ENCODE measurements at places on chromosomes 16 and 17.

DNA sequence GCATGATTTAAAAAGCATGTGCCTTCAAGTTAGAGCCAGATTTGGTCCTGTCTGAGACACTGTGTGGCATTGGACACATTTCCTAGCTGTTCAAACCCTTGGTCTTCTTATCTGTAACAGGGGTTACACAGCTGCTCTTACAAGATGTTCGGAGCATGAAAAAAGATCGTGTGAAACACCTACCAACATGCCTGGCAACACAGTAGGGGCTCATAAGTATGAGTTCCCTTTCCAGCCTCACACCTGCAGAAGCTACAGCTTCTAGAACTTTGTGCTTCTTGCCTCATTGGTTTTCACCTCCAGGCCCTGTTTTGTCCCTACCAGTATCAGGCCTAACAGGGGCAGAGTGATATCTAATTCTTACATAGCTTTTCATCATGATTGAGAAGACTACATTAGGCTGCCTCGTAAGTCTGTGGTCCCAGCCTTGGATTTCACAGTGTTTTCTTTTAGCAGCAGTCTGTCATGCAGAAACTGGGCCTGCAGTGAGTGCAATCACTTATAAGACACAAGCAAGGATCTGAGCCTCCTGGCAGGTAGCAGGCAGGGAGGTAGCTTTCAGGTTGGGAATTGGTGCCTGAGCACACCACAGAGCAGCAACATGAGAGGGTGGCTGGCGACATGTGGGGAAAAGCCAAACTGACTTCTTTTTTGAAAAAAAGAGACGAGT lies 78.8 kb downstream of the CCDC182 start:
- peak; percentile 26 for DNase-seq

DNA sequence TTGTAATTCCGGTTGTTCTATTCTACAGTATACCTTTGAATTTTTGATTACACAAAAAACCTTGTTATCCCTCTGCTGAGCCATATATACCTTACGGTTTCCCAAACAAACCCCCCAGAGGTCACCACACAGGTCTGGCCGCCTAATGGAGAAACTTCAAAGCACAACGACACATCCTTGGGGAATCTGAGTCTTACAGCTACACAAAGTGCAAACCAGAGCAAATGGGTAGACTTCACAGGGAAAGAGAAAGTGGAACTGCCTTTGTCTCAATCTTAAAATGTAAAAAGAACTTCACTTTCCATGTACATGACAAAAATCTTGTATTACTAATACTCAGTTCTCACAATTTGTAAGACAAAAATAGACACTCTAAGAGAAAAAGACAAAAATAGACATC lies 2.7 kb downstream of the FBXO31 start:
- no peak for DNase-seq

DNA sequence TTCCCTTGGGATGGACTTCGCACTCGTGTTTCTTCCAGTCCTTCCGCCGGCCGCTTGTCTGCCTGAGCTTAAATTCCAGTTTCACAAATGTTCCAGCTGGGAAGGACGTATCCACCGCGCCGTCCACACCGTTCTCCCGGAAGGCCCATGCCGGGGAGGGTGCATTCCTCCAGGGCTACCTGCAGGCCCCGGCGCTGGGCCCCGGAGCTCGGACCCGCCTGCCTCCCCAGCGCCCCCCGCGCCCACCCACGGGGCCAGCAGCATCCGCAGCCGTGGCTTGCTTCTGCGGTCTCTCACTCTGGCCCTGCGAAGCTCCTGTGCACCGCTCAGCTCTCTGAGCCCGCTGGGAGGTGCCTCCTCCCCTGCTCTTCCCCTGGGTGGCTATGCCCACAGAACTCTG lies 2084.1 kb downstream of the TP53TG3F start:
- DNase-seq: no peak

- no peak for DNase-seq
Observed at GRCh38 chr16:66728804-66729203, 22.6 kb downstream of the DYNC1LI2 start.

DNA sequence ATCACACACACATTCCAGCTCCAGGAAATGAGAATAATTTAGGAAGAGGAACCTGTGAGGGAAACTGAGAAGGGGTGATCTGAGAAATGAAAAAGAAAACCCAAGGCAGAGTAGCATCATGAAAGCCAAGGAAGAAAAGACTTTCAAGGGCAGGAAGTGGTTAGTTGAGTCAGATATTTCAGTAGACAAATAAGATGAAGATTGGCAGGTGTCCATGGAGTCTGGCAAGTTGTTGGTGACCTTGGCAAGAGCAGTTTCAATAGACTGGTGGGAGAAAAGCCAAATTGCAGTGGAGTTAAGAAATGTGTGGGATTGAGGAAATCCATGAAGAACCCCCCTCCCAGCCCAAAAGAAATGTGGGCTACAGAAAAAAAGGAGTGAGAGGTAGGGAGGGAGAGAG lies 10.7 kb downstream of the GNAO1 start:
- no peak for DNase-seq

DNA sequence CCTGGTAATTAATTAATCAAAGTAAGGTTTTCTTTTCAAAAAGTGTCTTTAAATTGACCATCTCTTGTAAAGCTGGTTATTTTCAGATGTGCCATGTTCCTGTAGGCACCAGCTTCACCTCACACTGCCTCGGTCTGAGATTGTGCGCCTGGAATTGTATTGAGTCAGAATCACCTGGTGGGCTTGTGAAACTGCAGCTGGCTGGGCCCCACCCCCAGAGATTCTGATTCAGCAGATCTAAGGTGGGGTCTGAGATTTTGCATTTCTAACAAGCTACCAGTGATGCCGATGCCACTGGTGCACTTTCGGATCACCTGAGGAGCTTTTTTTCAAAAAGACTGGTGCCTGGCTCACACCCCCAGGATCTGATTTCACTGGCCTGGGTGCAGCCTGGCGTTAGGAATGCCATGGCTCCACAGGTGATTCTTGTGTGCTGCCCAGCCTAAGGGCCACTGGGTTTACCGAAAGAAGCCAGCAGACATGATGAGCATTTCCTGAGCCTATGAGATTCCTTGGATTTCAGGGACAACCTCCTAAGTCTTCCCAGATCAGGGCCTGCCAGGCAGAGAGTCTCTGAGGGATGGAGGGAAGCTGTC lies 59.2 kb upstream of the TOB1 start:
- no peak for DNase-seq

GRCh38 chr17:10626390-10626789 lies 30.7 kb downstream of the MYH3 start:
- DNase-seq: no peak

DNA sequence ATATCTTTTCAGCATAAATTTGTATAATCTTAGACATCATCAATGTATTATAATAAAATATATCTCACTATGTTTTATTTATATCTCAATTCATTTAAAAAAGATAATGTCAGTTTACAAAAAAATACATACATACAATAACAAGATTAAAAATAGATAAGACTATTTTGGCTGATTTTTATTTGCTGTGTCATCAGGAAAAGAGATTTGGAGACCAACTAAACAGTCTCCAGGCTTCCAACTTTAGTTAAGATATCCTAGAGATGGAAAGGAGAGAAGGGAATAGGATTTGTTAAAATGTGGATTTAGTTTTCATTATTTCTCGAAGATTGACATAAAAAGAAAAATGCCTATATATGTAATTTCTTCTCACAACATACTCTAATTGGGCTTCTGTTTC lies 433.8 kb upstream of the TOM1L1 start:
- DNase-seq: no peak

DNA sequence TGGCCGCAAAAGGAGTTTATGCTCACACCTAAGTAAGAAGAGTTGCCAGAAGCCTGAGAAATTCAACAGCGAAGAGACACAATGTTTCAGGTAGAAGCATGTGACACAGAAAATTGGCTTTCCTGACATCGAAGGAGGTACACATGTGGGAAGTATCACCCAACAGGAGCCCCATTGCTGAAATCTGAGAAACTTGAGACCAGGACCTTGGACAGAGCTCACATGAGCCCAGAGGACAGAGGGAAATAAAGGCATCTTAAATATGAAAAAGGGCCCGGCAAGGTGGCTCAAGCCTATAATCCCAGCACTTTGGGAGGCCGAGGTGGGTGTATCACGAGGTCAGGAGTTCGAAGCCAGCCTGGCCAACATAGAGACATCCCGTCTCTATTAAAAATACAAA lies 304.1 kb upstream of the C16orf82 start:
- no peak for DNase-seq

GRCh38 chr17:8712698-8713097 lies 31.9 kb downstream of the CCDC42 start:
- DNase-seq: no peak

- DNase-seq: no peak
Observed at GRCh38 chr17:64096037-64096436, 33.9 kb downstream of the ERN1 start.

- DNase-seq: no peak
Observed at GRCh38 chr17:78496311-78496710, 80.9 kb downstream of the DNAH17 start.

GRCh38 chr16:740459-740763 lies 386 bp downstream of the CIAO3 start:
- DNase-seq: no peak

GRCh38 chr17:80573701-80574100 lies 29.1 kb downstream of the RPTOR start:
- no peak for DNase-seq

GRCh38 chr17:41417576-41418015 lies 6.8 kb downstream of the KRT37 start:
- no peak for DNase-seq

- no peak for DNase-seq
Observed at GRCh38 chr17:82929676-82930042, 89.8 kb upstream of the ZNF750 start.

DNA sequence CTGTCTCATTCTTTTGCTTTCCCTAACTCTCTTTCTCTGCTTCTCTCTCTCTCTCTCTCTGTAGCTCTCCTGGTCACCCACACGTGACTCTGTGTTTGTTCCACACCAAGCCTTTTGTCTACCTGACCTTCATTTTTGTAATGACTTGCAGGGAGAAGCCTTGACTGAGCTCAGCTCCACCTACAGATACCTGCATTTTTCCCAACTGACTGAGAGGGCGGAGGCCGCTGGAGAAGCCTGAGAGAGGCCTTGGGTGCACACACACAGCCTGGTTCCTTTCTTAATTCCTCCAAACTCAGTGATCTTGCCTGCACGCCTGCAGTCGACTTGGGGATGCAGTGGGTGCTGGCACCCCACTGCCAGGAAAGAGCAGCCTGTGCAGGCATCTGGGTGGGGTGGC lies 68.8 kb downstream of the LYRM1 start:
- DNase-seq: no peak

- peak; percentile 73 for DNase-seq
Observed at GRCh38 chr16:23148513-23149266, 562 bp downstream of the USP31 start.

GRCh38 chr16:12253731-12254130 lies 277.2 kb downstream of the SNX29 start:
- DNase-seq: no peak

- no peak for DNase-seq
Observed at GRCh38 chr16:85416228-85417109, 196.7 kb upstream of the GSE1 start.

DNA sequence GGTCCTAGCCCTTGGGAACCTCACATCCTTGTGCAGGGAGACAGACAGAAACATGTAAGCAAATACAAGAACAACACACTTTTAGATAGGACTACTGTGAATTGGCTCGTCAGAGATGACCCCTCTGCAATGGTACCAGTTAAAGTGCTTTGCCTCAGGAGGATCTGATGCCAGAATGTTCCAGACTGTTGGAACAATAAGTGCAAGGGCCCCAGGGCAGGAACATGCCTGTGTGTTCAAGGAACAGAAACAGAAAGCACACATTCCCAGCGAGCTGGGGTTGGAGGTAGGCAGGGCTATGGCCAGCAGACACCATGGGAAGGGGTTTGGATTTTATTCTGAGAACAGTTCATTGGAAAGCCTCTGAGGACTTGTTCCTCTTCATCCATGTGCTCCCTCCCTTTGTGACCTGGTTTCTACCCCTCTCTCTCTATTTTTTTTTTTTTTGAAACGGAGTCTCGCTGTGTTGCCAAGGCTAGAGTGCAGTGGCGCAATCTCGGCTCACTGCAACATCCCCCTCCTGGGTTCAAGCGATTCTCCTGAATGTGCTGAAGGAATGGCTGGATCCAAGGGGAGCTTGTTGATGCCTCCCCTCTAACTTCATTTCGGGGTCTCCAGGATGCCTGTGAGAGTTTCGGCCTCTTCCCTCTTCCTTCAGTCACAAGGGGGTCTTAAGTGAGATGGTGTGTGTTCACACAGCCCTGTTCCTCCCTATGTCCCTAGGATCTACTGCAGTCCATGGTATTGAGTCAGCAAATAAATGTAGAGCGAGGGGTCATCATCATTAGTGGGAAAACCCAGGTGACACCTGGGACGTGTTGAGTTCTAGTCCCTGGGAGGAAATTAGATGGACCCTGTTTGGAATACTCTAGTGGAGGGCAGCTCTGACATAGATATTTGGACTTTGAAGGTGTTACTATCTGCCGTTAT lies 6.4 kb downstream of the STAT5A start:
- DNase-seq: no peak

DNA sequence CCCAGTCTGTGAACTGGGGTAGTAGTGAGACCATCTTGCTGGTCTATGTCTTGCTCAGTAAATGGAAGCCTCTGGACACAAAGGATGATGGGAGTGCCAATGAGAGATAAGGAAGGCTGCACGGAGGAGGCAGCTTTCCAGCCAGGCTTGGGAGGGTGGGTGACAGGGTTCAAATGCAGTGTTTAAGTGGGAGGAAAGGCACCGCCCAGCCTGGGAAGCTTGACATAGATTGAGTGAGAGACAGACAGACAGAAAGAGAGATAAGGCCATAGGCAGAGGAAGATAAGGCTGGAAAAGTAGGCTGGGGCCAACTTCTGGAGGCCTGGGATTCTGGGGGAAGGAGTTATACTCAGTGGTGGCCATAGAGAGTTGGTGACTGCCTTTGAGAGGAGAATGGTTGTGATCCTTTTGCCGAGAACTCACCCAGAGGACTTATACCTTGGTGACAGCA lies 7.2 kb upstream of the COL1A1 start:
- no peak for DNase-seq

- peak; percentile 9 for DNase-seq
Observed at GRCh38 chr17:6191405-6192324, 121.5 kb downstream of the WSCD1 start.

- DNase-seq: no peak
Observed at GRCh38 chr17:76556765-76557367, 17.0 kb downstream of the PRCD start.

GRCh38 chr17:77097631-77098180 lies 43.1 kb upstream of the SEC14L1 start:
- no peak for DNase-seq

DNA sequence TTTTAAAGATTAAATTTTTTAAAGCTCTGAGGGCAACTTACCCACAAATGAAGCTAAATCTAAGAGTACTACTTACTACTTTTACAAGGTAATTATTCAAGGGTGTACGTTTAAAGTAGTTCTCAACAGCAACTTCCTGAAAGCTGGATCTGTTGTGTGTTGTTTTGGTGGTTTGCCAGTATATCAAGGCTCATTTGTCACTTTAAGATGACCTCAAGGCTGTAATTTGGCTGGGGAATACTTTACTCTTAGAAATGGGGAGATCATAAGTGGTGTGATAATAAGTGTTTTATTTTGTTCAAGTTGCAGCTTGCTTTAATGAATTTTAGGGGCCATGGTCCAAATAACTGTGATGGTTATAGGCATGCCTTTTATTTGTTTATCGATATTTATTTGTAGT lies 30.4 kb downstream of the AP2B1 start:
- no peak for DNase-seq
